H54 (cell line): ENCODE measurements at places on chromosomes 11 and 22.

GRCh38 chr11:62353841-62354240 is 16.6 kb downstream of the ASRGL1 start:
- no peak for DNase-seq

GRCh38 chr11:124294687-124295086 is 19.1 kb downstream of the OR8D1 start:
- no peak for DNase-seq

DNA sequence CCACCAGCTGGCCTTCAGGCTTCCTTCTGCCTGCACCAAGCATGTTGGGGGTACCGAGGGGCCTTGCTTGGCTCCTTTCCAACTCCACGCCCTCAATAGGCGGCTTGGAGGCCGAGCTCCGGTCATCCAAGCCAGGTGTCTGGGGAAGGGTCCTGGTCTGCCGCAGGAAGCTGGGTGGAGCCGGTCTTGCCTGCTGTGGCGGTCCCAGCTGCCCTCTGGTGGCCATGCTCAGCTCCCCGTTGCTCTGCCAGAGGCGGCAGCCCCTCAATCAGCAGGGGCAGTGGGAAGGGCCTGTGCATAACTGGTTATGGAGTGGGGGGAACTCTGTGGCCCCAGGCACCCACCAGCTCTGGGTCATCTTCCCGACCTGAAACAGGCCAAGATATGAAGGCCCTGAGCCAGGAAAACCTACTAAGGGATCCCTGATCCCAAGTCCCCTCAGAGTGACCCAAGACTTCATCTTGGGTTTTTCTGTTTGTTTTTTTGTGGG is 3.2 kb downstream of the ARVCF start:
- no peak for DNase-seq

GRCh38 chr11:123521930-123522329 is 91.9 kb downstream of the GRAMD1B start:
- DNase-seq: no peak

DNA sequence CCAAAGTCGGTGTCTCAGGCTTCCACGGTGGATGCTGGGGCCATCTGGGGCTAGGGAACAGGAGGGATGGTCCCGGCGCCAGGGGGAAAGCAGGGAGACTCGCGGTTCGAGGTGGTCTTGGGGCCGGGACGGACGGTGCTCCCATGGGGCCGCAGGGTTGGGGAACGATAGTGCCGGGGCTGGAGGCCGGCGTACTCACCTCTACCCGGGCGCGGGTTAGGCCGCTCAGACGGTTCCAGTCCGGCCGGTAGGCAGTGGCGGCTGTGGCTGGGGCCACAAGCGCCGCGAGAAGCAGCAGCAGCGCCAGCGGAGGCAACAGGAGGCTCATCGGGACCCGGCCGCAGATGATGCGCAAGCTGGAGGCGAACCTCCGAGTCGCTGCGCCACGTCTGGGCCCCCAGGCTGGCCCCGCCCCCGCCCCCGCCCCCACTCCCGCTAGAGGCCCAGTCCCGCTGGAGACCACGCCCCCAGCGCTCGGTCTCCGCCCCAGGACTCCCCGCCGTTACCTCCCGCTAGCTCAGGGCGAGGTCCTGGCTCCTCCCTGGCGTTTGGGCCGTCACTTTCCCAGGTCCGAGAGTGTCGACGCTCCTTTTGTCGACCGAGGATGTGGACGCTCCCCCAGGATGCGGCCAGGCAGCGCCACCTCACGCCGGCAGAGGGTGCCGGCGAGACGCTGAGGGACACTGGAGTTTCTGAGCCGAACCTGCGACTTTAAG is at the start of gene SELENOM:
SELENOM (minus strand) TSS at position 391 of the 716 bp plus-strand sequence; CDS start at position 328, 63 bp downstream.
- peak; percentile 92 for DNase-seq

GRCh38 chr11:11842421-11843008 is 743 bp downstream of the USP47 start:
- DNase-seq: peak; percentile 31

GRCh38 chr11:8084352-8084751 is 3.3 kb downstream of the TUB start:
- no peak for DNase-seq

- no peak for DNase-seq
Observed at GRCh38 chr11:112977755-112978154, 16.5 kb downstream of the NCAM1 start.

- no peak for DNase-seq
Observed at GRCh38 chr22:45612940-45613339, 58.7 kb upstream of the ATXN10 start.

DNA sequence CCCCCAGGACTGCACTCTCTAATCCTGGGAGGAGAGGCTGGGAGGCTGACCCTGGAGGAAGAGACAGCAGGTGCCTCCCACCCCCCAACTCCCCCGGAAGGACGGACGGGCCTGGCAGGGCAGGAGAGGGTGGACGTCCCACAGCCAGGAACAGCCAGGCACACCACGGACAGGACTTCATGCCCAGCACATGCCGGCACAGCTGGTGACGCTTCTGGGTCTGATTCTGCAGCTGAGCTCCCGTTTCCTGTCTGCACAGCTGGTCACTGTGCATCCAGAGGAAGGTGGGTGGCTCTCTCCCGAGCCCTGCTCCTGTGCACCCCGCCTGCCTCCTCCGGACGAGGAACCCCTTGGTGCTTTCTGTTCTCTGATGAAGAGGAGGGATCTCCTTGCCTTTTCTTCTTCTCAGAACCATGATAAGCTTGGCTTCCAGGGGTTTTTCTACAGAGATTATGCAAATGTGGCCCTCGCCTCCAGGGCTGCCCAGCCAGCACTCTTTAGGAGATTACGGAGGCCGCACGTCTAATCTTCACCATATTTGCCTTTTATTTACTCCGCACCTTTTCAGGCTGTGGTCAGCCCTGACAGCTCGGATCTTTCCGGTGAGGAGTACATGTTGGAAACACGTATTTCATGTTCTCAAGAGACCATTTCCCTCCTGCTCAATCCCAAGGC is 1295.8 kb downstream of the BRD1 start:
- no peak for DNase-seq

DNA sequence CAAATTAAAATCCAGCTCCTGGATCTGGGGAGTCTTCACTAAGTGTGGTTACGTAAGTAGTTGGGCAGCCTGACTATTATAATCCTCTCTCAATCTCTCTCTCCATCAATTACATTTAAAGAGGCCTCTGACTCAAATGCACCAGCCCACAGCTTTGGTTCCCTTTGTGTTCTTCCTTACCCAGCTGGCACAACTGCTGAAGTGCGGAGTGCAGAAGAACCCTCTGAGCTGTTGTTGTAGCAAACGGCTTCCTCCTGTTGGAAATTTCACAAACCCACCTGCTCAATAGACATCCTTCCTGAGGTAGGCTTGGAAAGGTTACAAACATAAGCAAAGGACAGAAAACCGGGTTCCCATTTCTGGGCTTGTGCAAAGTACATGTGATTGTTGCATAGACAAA is 17.0 kb upstream of the SORL1 start:
- DNase-seq: no peak

- no peak for DNase-seq
Observed at GRCh38 chr22:46010951-46011626, 34.1 kb upstream of the WNT7B start.

GRCh38 chr11:833114-833791 is 501 bp downstream of the CD151 start:
- no peak for DNase-seq

DNA sequence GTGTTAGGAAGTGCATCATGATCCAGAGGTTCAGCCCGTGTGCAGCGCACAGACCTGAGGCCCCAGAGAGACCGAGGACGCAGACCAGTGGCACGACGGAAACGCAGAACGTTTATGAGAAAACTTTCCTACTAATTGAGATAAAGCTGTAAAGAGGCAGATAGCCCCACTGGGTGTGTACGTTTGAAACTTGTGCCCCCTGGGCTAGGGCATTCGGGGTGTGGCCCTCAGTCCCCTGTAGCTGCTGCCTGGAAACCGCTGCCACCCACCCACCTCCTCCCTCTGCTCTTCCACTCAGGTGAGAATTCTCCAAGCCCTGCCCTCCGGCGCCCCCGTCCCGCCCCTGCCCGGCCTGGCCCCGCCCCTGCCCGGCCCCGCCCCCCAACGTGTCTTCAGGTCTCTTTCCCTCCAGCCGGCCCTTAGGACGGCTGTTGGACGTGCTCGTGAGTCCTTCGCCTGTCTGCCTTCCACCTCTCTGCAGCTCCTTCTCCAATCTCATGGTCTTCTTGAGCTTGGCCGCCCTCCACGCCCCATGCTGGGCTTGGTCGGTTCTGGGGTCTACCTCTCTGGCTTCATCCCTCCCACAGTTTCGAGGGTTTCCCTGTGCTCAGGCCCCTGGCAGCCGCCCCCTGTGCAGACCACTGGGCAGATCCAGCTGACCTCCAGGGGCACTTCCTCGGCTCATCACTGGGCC is 12.1 kb downstream of the MAPK8IP2 start:
- no peak for DNase-seq

DNA sequence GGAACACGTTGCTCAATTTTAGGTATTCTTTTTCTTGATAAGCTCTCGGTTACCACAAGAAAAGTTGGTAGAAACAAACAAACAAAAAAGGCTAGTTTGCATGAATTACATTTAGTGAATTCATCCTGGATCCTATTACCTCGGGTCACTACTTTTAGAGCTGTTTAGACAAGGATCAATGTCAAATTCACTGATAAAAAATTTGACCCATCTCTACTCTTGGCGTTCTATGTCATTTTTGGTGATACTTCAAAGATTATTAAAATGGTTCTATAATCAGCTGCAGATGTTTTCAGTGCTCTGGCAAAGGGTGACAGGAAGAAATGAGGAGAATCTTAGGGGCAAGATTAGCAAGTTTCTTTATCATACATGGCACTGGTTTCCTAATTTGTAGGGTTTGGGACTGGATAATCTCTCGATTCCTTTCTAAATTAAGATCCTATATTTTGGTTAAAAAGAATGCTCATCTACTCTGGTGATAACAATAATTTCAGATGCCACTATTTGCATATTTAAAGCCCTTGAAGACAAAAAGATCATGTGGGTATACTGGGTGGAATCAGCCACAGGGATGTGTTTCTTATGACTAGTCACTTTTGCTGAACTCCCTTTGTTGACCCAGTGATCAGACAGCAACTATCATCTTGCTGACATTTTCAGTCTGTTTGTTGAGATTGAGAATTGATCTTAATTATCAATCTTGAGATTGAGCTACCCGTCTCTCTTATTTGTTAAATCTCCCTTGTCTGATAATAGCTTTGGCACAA is 442.9 kb downstream of the AASDHPPT start:
- no peak for DNase-seq

GRCh38 chr11:101974255-101974654 is 57.9 kb upstream of the ANGPTL5 start:
- DNase-seq: no peak

- no peak for DNase-seq
Observed at GRCh38 chr22:24584871-24585411, 7.9 kb downstream of the LRRC75B start.

DNA sequence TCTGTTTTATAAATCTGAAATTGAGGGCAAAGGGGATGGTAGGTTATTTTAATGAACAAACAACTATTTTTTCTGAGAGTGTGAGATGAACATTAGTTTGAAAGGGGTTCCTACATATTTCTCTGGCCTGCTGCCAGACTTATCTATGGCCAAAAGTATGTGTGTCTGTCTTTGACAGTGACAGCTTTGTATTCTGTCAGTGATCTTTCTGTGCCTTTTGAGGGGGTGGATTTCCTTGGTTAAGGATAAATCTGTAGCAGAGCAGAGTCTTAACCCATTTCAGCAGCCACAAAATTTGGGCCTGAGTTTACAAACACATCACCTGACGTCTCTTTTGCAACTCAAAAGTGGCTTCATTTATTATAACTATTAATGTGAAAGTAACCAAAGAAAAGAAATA is 30.9 kb downstream of the ZFTA start:
- no peak for DNase-seq

DNA sequence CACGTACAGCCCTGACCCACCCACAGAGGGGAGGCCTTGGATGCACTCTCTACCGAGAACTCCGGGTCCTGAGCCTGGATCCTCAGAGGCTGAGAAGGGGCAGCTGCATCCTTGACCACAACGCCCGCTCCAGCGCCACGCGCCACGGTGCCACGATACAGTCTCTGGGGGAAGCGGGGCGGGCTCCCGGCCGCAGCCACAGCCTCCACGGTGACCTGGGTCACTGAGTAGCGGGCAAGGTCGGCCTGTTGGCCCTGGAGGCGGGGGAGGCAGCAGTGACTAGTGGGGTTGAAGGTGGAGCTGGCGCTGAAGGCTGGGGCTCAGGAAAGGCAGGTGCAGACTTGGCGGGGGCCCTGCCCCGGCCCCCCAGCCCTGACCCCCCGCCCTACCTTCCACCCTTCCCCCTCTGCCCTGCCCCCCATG is 3.9 kb upstream of the IRF7 start:
- DNase-seq: no peak

DNA sequence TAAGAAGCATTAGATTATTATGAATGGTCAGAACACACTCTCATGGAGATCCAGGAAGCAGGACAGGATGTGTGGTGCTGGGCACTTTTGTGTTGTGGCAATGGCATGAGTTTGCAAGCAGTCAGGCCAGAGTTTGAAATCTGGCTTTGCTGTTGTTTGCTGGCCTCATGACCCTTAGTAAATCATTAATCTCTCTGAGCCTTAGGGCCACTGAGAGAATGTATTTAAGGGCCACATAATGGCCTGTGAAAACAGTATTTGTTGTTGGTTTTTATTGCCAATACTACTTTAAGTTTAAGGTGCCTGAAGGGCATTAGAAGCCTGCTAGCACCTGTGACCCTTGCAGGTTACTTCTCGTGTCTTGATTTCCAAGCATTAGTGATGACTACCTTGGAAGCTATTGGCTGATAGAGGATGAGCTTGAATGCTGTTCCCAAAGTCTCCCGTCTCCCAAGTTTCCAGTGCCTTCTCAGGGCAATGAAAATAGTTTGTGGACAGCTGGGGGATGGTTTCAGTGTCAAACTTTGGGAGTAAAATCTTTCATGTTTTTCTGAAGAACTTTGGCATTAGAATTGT is 24.6 kb downstream of the STIM1 start:
- no peak for DNase-seq

DNA sequence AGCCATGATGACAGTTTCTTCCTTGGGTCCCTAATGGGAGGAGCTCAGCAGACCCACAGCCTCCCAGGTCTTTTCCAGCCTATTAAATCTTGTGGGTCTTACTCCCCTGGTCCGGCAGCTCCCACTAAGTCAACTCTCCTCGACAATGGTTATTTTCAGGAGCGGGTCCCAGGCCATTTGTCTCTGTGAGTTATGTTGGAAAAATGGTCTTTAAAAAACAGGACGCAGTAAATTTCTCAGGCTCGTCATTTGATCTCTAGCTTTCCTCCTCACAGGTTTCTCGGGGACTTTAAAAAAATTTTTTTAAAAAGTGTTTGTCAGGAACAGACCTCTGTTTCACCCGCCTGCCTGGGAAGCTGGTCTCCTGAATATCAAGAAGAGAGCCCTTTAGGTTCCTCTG is 397.5 kb upstream of the NARS2 start:
- no peak for DNase-seq

DNA sequence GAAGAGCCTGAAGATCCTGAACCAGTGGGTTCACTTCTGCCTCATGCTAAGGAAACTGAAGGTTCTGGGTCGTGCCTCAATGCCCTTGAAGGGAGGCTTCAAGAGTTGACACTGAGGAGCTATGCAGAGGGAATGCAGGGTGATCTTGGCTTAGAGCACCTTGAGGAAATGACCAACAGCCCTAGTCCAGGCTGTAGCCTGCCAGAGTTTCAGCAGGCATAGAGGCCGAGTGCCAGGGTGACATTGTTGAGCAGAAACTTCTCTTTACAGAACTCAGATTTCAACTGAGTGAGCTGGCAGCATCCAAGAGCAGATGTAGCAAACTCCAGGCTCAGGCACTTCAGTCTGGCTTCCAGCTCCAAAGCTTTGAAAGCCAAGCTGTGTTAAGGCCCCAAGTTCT is 23.1 kb upstream of the CAPRIN1 start:
- no peak for DNase-seq
